Right renal pelvis (tissue), 4 donors: ENCODE measurements at places on chromosomes 12 and 14. TPM values are rescaled to one million over a fixed set of nuclear protein-coding genes. Genes with fewer than 3 reads are reported as not detected.

Gene LAG3
- polyA plus RNA-seq, result 1.9 TPM

Gene RTRAF
- polyA plus RNA-seq, result 292 TPM

Gene ACOT4
- 3.5 TPM for polyA plus RNA-seq

Gene KCNMB4
- polyA plus RNA-seq, result 23.2 TPM

Gene SERPINA5
- 13.4 TPM for polyA plus RNA-seq

Gene ARHGAP9
- 2.3 TPM for polyA plus RNA-seq

Gene MIP
- polyA plus RNA-seq, result 0.22 TPM

Gene TUBA1C
- 141 TPM for polyA plus RNA-seq

Gene KIF26A
- 10.8 TPM for polyA plus RNA-seq

Gene FOXA1
- 5.0 TPM for polyA plus RNA-seq

GRCh38 chr14:94278731-94279130 lies 14.3 kb downstream of the SERPINA10 start:
- DNase-seq, result no peak

- no peak for DNase-seq
Measured at GRCh38 chr12:90683871-90684270, 271.1 kb downstream of the CCER1 start.

GRCh38 chr14:58788655-58789503 lies 151.1 kb downstream of the DACT1 start:
- DNase-seq, result no peak

DNA sequence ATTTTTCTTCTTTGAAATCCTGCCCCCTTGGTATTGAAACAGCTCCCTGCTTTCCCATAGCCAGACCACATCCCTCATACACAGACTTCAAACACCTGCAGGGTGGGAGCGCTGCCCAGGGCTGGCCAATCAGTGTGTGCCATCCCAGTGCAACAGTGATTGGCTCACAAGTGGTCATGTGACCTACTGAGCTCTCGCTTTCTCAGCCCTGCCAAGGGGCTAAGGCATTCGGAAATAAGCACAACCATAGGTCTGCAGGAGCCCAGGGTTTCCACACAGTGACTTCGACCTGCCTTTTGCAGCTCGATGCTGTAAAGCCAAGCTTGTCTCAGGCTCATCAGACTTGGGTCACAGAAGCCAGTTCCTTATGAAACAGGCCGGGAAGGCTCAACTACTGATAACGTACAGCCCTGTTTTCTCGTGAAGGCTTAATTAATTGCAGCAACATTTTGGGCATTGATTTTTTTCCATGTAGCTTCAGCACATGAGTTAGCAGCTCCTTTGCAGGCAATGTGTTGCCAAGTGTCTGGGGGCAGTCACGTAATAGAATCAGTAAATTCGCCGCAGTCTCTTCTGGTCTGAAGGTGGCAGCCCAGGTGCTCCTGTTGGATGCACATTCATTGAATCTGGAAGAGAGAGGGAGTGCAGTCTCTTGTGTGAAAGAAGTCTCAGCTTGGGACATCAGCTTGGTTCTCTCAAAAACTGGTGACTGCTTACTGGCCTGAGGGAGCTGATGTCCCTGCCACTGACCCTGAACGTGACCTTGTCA lies 1091.8 kb downstream of the AACS start:
- no peak for DNase-seq

DNA sequence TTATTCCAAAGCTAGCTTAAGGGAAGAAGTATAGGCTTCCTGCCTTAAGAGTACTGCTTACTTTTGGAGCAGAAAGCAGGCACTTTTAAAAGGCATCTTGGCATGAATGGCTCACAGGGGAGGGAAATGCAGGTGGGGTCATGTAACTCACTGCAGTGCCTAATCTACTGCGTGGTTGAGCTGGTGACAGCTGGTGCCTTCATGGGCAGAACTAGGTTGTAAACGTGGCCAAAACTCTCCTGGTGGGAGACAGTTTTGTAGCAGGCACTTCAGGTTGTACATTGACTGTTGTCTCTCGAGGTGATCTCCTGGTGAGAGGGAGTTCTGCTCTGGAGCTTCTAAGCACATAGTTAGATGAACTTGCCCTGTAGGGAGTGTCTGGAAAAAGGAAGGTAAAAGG lies 962.5 kb downstream of the DIO2 start:
- no peak for DNase-seq

- no peak for DNase-seq
Measured at GRCh38 chr12:89351489-89352241, 636 bp downstream of the DUSP6 start.

GRCh38 chr12:53006810-53007309 lies 604 bp downstream of the EIF4B start:
- peak; percentile 38 for DNase-seq

- DNase-seq, result no peak
Measured at GRCh38 chr12:118334241-118334640, 38.5 kb downstream of the TAOK3 start.

GRCh38 chr12:6020930-6021329 lies 75.9 kb upstream of the ANO2 start:
- DNase-seq, result peak; percentile 23

DNA sequence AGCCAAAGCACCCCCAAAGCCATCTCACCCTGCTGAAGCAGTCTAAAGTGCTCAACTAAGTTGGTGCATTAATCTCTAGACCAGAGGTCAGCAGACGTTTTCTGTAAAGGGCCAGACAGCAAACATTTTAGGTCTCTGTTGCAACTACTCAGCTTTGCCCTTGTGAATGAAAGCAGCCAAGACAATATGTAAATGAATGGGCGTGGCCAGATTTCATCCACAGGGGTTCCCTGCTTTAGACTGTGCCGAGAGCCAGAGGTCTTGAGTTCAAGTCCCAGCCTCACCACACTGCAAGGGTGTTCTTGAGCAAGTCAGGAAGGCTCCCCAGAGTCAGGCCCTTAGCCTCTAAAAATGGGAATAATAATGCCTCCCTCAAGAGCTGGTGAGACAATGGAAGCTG lies 166.2 kb downstream of the CHST11 start:
- no peak for DNase-seq

GRCh38 chr14:63283884-63284248 lies 34.9 kb downstream of the GPHB5 start:
- no peak for DNase-seq

DNA sequence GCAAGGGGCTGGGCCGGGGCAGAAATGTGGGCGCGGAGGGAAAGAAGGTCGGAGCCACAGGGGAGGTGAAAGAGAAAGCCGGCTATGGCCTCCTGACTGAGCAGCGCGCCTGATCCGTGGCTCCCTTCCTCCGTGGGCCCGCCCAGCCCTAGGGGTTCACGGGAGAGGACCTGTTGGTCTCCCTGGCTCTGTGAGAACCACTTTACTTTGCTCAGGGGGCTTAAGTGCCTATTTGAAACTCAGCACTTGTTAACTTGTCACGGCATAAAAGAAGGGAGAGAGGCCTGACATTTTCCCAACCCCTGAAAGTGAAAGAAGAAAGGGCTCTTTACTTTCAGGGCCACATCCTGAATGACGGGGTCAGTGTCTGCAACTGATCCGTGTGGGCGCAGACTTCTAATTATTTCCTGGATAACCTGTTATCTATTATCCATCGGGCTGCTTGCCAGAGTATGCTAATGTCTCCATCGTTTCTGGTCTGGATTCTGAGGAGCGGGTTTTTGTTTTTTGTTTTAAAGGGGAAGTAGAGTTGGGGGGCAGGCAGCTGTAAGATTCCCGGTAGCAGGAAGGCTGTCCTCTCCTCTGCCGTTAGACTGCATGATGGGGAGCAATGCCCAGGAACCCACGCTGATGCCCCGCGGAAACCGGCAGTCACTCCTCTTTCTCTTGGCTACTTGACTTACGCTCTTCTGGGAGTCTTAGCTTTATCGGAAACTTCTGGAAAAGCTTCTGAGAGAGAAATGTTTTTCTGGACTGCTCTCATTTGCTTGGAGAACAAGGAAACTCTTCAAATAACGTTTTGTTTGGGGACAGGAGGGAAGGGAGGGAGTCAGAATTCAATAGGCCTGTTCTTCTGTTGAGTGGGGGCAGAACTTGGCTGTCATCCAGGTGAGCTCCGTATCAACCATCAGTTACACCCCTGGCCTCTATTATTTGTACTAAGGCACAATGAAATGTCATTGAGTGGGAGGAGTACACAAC lies 127.7 kb upstream of the MAX start:
- no peak for DNase-seq

DNA sequence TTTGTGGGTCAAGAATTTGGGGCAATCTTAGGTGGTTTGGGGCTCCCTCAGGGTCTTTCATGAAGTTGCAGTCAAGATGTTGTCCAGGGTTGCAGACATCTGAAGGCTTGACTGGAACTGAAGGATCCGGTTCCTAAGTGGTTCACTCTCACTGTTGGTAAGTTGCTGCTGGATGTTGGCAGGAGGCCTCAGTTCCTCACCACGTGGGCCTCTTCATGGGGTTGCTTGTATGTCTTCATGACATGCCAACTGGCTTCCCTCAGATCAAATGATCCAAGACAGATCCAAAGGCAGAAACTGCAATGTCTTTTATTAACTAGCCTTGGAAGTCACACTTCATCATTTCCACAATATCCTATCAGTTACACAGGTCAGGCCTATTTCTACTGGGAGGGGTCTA lies 49.2 kb downstream of the ARF6 start:
- DNase-seq, result no peak

- DNase-seq, result no peak
Measured at GRCh38 chr14:69048456-69048855, 69.4 kb upstream of the ACTN1 start.

DNA sequence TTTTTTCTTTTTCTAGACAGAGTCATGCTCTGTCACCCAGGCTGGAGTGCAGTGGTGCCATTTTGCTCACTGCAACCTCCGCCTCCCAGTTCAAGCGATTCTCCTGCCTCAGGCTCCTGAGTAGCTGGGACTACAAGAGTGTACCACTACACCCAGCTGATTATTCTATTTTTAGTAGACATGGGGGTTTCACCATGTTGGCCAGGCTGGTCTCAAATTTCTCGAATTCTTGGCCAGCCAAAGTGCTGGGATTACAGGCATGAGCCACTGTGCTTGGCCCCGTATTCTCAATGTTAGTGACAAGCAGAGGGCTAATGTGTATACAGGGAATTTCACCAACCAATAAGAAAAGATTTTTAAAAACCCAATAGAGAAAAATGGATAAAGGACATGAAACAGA lies 8.4 kb downstream of the PLBD2 start:
- no peak for DNase-seq
